ENCODE measurements at places on chromosomes 12 and 14.
A peak's percentile ranks its signal among the peaks of the same experiment; 100 is the strongest.

- DNase-seq = no peak
Observed at GRCh38 chr12:113475451-113476175, 3.9 kb upstream of the LHX5 start.

DNA sequence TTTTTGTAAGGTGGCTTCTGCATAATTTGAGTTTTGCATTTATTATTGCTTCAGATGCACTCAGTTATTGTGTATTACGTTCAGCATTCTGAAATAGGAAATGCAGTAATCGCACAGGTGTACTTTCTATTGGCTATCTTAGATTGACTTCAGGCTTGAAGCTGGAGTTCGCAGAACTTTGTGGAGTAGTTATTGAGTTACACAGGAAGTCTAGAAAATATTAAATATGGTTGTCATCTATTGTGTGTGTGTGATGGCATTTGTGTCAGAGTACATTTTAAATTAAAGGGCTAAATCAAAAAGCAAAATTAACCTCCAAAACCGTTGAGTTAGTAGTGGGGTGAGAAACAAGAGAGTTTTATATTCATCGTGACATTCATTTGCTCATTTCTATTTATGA lies 2.7 kb downstream of the ARID2 start:
- no peak for DNase-seq

GRCh38 chr12:85182699-85183098 lies 97.3 kb upstream of the ALX1 start:
- no peak for DNase-seq

DNA sequence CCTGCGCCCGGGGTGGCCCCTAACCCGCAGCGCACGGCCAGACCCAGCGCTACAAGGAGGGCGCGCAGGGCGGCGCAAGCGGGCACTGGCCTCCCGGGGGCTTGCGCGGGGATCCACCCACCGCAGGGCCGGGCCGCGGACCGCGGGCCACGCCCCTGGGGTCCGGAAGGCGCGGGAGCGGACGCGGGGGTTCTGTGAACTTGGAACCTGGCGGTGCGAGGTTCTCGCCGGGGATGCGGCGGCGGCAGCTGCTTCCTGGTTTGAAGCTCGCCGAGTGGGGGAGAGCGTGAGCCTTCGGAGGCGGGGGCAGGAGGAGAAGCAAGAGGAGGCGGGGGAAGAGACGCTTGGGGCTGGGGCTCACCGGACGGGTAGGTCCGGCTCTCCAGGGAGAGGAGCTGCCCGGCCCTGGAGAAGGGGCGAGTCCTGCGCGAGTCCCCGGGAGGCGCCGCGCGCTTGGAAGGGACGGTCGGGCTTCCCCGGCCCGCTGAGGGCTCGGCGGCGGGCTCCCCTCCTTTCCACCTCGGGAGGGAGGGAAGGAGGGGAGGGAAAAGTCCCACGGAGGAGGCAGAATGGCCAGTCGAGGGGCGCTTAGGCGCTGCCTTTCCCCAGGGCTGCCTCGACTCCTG lies at the start of gene PRKCH:
TSS of gene PRKCH (plus strand) at position 195 of the 626 bp plus-strand sequence. CDS start 523 bp downstream, outside the sequence.
- peak; percentile 81 for DNase-seq

GRCh38 chr12:2919249-2919648 lies 28.6 kb downstream of the TULP3 start:
- DNase-seq = no peak

GRCh38 chr14:104399432-104400155 lies 180.0 kb upstream of the C14orf180 start:
- no peak for DNase-seq

- no peak for DNase-seq
Observed at GRCh38 chr12:53481939-53482586, 17.2 kb downstream of the MAP3K12 start.

DNA sequence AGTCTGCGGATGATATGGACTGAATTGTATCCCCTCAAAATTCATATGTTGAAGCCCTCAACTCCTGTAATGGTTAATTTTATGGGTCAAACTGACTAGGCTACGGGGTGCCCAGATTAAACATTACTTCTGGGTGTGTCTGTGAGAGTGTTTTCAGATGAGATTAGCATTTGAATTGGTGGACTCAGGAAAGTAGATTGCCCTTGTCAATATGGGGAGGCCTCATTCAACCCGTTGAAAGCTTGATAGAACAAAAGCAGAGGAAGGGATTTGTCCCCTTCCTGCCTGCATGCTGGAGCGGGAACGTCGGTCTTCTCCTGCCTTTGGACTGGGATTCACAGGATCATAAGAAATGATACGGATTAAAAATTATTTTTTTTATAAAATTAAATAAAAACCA lies 84.5 kb downstream of the BBS10 start:
- no peak for DNase-seq

GRCh38 chr12:20757-21156 lies 45.8 kb upstream of the IQSEC3 start:
- no peak for DNase-seq

- no peak for DNase-seq
Observed at GRCh38 chr12:111437816-111438454, 32.2 kb downstream of the SH2B3 start.

- no peak for DNase-seq
Observed at GRCh38 chr12:104377514-104377812, 73.9 kb downstream of the EID3 start.

- DNase-seq = no peak
Observed at GRCh38 chr12:31456562-31456961, 130.6 kb upstream of the SINHCAF start.

- no peak for DNase-seq
Observed at GRCh38 chr12:3950714-3951320, 77.6 kb upstream of the PARP11 start.

GRCh38 chr14:55850825-55851241 lies 267.4 kb upstream of the PELI2 start:
- DNase-seq = no peak

Data from stimulated activated naive CD4-positive, alpha-beta T cell treated with Interleukin-2 at 50 U/mL for 16 hours (primary cell).